ENCODE measurements at places on chromosomes 7 and 10.

DNA sequence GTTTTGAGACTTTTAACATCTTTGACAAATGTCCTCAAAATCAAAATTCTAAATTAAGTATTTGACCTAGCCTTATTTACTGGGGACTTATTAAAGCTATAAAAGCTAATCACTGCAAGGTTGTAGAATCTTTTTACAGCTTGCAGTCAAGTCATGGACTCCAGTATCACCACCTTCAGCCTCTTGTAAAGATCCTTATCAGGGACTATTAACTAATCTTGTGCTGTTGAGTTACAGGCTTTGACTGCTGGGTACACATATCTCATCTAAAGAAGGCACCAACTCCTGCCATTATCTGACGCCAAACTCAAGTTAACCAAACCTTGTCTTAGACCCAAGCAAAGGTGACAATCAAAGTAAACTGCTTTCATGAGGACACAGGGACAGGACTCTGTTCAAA is 621.0 kb upstream of the IGFBP3 start:
- DNase-seq = no peak

DNA sequence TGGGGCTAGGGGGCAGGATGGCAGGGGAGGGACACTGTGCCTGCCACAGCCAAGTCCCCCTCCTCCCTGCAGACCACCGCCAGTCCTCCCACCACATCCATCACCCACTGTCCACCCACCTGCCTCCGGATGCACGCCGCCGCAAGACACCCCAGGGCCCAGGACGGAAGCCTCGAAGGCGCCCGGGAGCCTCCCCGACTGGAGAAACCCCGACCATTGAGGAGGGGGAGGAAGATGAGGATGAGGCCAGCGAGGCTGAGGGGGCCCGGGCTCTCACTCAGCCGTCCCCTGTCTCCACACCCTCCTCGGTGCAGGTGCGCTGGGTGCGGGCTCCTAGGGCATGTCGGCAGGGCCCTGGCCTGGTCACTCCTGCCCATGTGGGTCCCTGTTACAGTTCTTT is 5.1 kb downstream of the SLC4A2 start:
- no peak for DNase-seq

GRCh38 chr7:104643587-104644217 is 315.3 kb downstream of the LHFPL3 start:
- DNase-seq = peak; percentile 11

GRCh38 chr7:159144758-159145489 is at the start of gene VIPR2:
Gene VIPR2 (minus strand): TSS chr7:159144867. CDS start chr7:159144771, 96 bp downstream.
- no peak for DNase-seq

GRCh38 chr7:1104516-1105179 is 16.7 kb downstream of the GPER1 start:
- no peak for DNase-seq

DNA sequence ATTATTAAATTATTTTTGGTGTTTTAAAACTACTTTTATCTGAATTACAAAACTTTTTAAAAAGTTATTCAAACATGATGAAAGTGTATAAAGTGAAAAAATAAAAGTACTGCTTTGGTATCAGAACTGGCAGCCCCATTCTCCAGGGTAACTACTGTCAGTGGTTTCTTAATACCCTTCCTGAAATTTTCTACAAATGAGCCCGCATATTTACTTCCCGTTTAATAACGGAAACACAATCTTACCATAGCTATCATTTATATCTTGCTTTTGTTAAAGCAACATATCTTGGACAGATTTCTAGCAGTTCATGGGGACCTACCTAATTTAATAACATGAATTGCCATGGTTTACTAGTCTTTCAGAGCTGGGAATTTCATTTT is 249.9 kb downstream of the RNLS start:
- no peak for DNase-seq

- peak; percentile 96 for DNase-seq
Observed at GRCh38 chr7:5822742-5823503, 41.5 kb upstream of the RNF216 start.

GRCh38 chr7:51011710-51012350 is 229.1 kb upstream of the GRB10 start:
- DNase-seq = no peak

GRCh38 chr10:74118804-74119203 is 31.8 kb downstream of the AP3M1 start:
- DNase-seq = no peak

- no peak for DNase-seq
Observed at GRCh38 chr7:106075937-106076336, 36.2 kb downstream of the SYPL1 start.

DNA sequence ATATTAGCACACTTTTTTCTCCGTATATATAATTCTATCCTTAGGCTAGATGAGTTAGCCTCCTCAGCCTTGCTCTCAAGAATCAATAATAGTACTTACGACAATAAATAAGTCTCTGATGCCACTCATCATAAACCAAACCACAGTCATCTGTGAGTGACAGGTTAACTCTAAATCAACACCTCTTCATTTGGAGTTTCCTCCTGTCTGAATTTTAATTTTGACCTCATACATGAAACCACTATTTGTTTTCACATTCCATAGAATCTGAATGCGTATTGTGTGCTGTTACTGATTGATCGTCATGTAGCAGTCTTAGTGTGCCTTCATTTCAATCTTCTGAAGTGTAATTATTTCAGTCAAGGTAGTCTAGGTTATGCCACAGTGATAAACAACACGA is 85.8 kb downstream of the HGF start:
- no peak for DNase-seq

GRCh38 chr7:20713792-20714191 is 72.9 kb downstream of the SP8 start:
- no peak for DNase-seq

GRCh38 chr7:144820552-144820951 is 15.3 kb downstream of the TPK1 start:
- no peak for DNase-seq

GRCh38 chr7:131105799-131106680 is 221.6 kb upstream of the MKLN1 start:
- peak; percentile 83 for DNase-seq

GRCh38 chr7:78578686-78579085 is 780.1 kb downstream of the PHTF2 start:
- no peak for DNase-seq

DNA sequence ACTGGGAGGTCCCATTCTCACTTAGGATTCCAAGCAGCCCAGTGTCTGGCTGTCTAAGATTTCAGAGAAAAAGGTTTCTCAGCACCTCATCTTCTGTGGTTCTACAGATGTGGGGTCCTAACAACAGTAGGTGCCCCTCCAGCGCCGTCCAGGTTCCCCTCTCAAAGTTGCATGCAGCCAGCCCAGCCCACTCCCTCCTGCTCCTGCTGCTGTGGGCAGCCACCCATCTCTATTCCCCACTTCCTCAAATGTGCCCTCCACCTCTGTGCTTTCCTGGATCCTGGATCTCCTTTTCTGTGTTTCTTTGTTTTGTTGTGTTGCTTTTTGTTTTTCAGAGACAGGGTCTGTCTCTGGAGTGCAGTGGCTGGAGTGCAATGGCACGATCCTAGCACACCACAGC is 13.3 kb upstream of the SLC18A3 start:
- DNase-seq = no peak

GRCh38 chr7:138030679-138031351 is 28.9 kb upstream of the CREB3L2 start:
- DNase-seq = no peak

DNA sequence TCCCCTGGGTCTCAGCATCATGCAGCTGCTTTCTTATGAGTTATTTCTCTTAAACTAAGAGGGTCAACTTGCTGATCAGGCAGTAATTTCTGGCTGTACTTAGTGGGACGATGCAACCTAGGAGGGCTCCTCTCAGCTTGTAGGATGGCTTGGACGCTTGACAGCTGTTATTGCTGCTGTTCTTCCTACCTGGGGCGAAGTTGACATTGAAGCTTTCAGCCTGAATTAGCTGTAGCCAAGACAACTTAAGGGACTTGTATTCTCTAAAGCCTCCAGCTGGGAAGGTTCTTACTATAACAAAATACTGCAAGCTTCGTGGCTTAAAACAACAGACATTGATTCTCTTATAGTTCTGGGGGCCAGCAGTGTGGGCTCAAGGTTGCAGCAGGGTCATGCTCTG is 224.9 kb downstream of the ACTR3B start:
- no peak for DNase-seq

GRCh38 chr10:4810092-4810491 is 15.9 kb upstream of the AKR1E2 start:
- no peak for DNase-seq

DNA sequence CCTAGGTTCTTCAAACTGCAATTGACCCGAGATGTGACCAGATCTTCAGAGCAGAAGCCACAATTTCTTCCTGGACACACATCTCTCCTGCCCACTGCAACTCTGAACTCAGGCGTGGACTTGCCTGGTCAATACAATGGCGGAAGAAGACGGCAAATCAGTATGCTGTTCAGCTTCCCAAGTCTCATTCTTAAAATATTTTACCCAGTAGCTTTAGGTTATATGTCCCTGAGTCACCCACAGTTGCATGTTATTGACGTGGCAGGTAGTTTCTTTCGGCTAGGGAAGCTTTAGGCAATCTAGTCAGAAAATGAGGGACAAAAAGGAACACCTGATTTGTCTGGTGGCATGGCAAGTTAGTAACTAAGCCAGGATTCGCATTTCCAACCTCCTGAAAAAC is 22.5 kb downstream of the CEP41 start:
- no peak for DNase-seq

GRCh38 chr7:147798001-147798400 is 792.6 kb upstream of the C7orf33 start:
- no peak for DNase-seq

DNA sequence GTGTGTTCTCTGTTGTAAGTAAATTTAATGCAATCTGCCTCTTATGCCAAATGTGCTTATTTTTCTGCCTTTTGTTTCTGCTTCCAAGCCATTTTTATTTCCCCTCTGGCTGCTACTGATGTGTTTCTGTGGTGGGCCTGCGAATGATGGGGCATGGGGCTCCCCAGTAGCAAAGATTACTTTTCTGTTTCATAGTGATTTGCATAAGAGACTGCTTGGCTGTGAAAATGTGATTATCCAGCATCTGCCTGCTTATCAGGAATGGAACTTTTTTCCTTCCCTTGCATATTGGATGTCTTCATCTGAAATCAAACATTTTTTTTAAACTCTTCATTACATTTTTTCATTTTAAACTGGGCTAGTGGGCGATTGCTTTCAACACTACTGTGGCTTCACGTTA is 57.7 kb upstream of the BTBD16 start:
- DNase-seq = no peak

- no peak for DNase-seq
Observed at GRCh38 chr7:155486783-155487508, 29.0 kb downstream of the EN2 start.

DNA sequence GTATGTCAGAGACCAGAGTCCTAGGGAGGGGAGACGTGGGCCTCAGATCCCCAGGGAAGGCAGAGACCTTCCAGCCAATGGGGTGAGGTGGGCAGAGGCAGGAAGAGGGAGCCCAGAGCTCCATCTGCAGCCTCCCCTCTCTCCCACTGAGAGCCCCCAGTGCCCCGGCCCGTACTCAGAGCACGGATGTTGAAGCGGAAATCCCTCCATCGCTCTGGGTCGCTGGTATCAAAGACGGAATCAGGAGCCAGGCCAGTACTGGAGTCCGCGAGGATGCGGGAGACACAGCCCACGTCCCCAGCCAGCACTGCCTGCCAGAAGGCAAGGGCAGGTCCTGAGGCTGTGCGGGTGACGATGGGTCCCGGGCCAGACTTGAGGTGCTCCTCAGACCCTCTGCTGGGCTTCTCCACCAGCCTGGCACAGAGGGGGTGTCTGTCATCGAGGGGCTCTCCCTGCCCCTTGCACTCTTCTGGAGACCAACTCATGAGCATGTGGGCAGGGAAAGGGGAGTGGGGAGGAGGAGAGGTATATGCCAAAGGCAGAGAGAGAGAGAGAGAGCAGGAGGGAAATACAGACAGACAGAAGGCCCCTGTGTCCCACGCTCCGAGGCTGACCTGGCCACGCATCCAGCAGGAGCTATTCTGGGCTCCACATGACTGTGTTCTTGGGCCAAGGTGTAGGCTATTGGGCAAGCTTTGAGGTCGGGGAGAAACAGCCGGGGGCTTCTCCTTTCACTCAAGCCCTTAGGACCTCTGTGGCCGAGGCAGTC is at the start of gene ASB10:
Gene ASB10 (minus strand): TSS at position 611 of the 769 bp plus-strand sequence. CDS start 120 bp downstream, at position 491.
- DNase-seq = no peak

DNA sequence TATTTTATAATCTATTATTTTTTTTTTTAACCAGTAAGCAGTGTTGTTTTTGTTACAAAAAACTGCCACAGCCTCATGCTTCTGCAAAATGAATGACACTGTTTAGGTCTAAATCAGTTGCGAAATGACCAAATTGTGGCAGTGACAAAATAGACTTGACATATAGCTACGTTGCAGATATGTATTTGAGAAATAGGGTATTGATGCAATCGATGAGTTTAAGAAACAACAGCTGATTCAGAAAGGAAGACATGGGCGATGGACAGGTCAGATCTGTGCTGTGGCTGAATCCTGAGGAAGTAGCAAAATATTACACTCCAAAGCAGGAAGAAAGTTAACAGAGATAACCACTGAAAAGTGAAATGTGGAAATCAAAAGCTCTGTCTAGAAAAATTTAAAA is 89.0 kb upstream of the STEAP4 start:
- DNase-seq = no peak

Data from stimulated activated CD4-positive, alpha-beta T cell treated with anti-CD3 and anti-CD28 coated beads, Interleukin-2, amount 100 ng/mL, for 24 hours (primary cell).